HS-5 (cell line): ENCODE measurements at places on chromosomes 3 and 15.

- DNase-seq, result no peak
Measured at GRCh38 chr15:33159726-33160453, 34.6 kb downstream of the FMN1 start.

- peak; percentile 22 for DNase-seq
Measured at GRCh38 chr15:28123408-28124023, 24.4 kb upstream of the OCA2 start.

DNA sequence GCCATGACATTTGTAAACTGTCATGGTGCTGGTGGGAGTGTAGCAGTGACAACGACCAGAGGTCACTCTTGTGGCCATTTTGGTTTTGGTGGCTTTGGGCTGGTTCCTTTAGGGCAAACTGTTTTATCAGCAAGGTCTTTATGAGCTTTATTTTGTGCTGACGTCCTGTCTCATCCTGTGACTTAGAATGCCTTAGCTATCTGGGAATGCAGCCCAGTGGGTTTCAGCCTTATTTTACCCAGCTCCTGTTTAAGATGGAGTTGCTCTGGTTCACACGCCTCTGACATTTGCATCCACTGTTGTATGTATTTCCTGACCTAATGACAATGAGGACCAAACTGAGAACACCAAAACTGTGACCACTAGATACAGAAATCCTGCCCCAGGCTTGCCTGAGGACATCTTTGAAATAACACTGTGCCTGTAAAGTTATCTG is 37.6 kb downstream of the RAB8B start:
- no peak for DNase-seq

DNA sequence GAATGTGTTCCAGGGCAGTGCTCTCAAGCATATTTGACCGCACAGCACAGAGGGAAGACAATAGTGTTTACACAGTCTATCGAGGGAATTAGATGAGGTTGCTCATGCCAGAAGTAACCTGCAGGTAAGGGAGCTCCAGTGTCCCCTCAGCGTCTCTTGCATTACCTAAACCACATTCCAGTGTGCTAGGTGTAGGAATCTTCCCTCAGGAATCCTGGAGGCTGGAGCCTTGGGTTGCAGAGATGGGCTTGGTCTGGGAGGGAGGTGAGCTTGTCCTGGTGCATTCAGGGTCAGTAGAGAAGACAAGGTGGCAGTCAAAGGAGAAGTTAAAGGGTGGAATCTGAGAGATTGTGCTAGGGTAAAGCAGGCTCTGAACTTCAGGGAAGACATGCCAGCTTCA is 56.3 kb downstream of the SOX14 start:
- no peak for DNase-seq

GRCh38 chr3:58722561-58722960 is 56.0 kb upstream of the FAM3D start:
- no peak for DNase-seq

GRCh38 chr3:180048103-180048502 is 11.4 kb upstream of the PEX5L start:
- no peak for DNase-seq

GRCh38 chr3:182389071-182389815 is 404.1 kb upstream of the ATP11B start:
- DNase-seq, result no peak

- DNase-seq, result peak; percentile 78
Measured at GRCh38 chr15:52010633-52011595, 8.1 kb upstream of the MAPK6 start.

DNA sequence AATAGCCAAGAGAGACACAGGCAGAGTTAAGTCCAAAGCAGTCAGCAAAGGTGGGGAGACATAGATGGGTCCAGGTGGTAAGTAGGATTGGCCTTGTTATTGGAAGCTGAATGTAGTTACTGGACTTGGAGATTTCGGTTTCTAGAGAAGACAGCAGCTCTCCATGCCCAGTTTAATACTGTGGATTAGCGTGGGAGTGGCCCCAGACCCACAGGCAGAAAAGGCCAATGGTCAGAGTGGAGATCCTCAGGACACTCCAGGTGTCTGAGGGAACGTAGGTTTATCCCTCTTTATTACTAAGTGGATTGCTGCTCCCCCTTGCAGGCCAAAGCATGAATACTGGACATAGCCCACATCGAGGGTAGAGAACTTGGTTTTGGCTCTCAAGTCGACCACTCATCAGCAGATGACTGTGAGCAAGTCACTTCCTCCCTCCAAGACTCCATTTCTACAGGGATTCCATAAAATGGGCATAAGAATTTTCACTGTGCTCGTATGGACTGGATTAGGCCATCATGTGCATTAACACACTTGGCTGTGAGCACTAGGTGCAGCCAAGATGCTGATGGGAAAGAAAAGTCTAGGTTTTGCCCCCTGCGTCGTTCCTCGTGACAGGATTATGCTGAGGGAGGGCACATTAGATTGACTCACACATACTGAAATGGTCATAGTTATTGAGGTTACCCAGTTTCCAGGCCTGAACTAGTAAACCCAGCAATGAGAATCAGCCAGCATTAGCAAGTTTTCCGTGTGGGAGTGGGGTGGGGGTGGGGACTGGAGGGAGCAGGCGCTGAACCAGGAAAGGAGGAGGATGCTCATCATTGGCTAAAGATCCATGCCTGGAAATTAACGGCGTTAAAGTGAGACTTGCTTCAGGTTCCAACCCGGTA is 225.2 kb upstream of the TPRG1 start:
- DNase-seq, result no peak

DNA sequence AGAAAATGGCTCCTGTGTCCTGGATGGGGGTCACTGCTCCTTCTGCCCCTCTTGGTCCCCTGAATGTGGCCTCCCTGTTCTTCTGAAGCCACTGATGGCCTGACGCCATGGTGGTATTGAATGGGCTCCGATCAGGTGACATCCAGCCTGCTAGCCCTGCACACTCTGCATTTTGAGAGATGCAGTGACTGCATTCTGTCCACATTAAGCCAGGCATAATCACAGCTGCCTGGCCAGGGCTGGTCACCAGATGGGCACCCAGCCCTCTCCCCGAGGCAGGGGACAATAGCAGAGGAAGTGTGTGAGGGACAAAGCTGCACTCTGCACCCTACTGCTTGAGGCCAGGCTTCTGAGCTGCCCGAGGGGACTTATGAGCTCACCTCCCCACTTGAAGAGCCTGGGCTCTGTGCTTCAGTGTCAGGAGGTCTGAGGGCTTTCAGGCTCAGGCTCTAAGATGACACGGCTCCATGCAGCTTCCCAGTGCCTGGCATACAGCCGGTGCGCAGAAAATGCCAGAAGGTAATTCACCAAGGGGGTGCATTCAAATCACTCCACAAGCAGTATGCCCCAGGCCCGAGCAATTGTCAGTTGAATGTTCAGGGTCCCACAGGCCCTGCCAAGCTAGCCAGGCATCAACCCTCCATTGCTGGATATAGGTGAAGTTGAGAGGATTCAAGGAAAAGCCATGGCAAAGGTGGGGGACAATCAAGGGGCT is 56.8 kb downstream of the WNT7A start:
- DNase-seq, result no peak

- DNase-seq, result no peak
Measured at GRCh38 chr3:113163152-113163551, 48.2 kb upstream of the BOC start.

DNA sequence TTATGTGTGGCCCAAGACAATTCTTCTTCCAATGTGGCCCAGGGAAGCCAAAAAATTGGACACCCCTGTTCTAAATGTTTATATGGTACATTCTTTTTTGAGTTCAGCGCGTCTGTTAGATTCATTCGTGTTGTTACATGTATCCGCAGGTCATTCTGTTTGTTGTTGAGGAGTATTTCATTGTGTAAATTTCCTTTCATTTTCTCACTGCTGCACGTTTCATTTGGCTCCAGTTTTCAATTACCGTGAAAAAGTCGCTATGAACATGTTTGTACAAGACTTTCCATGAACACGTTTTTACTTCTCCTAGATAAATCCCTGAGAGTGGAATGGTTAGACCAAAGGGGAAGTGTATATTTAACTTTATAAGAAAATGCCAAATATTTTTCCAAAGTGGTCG is 7.5 kb upstream of the OPA1 start:
- DNase-seq, result no peak

- no peak for DNase-seq
Measured at GRCh38 chr15:96073908-96074307, 256.6 kb upstream of the NR2F2 start.

DNA sequence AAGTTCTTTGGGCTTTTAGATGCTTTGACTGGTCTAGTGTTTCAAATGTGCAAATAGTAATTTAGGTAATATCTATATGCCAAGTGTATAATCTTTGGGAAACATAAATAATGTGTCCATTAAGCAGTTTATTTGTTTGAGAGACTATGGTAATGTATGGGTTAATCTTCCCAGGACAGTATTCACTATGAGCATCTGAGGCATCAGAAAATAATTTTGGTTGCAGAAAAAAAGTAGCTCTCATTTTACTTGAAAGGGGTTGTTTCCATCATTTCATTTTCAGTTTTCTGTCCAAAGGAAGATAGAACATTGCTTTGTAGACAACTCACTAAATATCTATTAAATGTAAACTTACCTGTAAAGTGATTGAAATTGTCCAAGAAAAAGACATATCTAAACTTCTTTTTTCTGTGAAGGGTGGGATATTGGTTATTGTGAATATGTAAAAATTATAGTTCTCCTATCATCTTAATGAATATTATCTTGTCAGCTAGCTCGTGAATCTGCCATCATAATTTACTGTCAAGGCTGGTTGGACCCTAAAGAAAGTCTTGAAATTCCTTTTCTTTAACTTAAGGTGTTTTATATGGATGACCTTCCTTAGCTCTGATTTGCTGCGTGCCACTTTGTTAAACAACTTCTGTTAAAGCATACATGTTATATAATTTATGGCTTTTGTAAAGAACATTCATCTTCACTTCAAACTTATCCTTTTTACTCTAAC is 108.8 kb downstream of the EPHA3 start:
- no peak for DNase-seq

- DNase-seq, result no peak
Measured at GRCh38 chr3:111956995-111957734, 21.7 kb upstream of the ABHD10 start.

DNA sequence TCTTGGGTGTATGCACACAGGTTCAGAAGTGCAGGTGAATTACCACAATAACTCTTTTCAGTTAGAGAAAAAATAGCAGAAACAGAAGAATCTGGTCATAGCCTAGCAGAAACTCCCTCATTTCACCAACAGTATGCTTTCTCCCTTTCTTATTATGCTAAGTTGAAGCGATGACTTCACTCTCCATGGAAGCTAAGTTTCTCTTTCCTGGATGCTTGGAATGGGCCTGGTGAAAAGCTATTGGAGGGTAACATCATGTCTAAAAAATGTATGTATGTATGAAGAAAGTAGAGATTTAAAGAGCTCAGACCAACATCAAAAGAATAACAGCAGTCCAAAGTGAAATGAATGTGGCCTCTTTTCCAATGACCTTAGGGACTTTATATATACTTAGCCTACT is 145.5 kb downstream of the TIGIT start:
- no peak for DNase-seq

- no peak for DNase-seq
Measured at GRCh38 chr3:42690766-42691680, 5.7 kb downstream of the KLHL40 start.

- DNase-seq, result no peak
Measured at GRCh38 chr3:6254490-6254889, 606.4 kb upstream of the GRM7 start.

GRCh38 chr3:179613807-179614206 is 9.2 kb downstream of the NDUFB5 start:
- peak; percentile 29 for DNase-seq

- no peak for DNase-seq
Measured at GRCh38 chr3:127405010-127405598, 117.3 kb upstream of the PRR20G start.

DNA sequence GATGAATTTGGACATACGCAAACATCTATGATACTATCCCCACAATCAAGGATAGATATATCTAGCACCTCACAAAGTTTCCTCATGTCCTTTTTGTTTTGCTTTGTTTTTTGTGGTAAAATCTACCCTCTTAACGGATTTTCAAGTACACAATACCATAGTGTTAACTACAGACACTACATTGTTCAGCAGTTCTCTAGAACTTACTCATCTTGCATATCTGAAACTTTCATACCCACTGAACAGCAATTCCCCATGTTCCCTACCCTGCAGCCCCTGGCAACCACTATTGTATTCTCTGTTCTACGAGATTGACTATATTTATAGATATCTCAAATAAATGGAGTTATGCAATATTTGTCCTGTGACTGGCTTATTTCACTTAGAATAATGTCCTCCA is 58.1 kb upstream of the TJP1 start:
- DNase-seq, result no peak

DNA sequence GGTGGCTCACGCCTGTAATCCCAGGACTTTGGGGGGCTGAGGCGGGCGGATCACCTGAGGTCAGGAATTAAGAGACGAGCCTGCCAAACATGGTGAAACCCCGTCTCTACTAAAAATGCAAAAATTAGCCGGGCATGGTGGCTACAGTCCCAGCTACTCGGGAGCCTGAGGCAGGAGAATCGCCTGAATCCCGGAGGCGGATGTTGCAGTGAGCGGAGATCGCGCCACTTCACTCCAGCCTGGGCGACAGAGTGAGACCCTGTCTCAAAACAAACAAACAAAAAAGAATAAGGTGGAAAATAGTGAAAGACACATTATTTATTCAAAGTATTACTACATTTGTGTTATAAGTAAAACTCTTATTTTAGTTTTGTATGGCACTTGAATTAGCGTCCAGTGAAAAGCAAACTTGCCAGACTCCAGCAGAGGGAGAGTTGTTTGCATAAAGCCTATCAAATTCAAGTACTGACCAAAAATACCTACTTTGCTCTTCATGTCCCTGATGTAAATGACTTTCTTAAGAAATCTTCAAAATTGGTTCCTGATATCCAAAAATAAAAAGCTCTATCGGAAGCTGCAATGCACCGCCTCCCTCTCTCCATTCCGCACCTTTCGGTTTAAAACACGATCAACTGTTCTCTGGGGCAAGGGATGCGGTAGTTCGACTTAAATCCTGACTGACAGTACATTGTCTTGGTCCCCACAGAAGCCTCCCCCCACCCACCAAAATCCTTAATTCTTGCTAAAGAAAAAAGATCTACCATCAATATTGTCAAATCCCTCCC is 1.2 kb downstream of the TRPM7 start:
- DNase-seq, result no peak

DNA sequence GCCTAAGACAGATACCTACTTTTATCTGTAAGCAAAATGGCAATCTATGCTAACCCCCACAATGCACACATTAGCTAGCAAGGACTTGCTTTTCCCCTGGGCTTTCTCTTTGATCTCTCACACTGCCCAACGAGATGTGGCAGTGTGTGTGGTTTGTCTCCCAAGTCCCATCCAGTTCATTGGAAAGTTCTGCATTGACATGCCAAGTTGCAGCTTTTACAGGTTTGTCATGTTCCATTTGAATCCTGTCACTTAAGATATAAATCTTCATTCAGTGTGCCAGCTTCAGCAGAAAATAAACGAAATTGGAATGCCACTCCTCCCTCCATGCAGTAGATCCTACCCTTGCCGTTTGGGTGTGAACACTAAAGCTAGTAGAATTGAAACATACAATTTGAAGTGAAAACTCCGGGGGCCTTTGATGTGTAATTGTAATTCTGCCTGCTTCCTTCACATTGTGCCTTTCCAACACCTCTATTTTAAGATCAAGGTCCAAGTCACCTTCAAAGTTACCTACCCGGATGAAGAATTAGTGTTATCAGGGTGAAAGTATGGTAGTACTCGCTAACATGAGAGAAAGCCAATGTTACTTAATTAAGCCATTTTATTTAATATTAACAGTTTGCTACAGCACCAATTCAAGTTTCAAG is 130.9 kb upstream of the BHLHE40 start:
- DNase-seq, result no peak
